Bone marrow (tissue), 2 donors: ENCODE measurements at places on chromosomes 11 and 22.

DNA sequence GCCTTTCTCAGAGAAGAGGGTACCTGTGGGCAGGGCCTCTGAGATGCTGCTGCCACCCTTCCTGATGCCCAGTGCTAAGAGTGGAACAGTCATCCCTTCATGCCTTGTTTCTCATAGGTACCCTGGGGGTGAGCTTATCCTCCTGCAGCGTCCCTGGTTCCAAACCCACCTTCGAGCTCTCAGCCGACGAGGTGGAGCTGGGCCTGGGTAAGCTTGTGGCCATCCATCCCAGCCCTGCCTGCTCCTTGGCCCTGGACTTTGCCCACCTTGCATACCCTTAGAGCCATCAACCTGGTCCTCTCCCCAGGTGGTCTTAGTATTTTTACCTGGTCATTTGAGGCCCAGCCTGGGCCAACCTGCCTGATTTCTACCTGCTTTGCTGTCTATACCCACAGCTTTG, 8.7 kb downstream of the TKFC start:
- DNase-seq = no peak

- no peak for DNase-seq
Observed at GRCh38 chr22:46131151-46131587, 19.2 kb upstream of the PPARA start.

- DNase-seq = peak; percentile 8
Observed at GRCh38 chr11:69915501-69916250, 96.5 kb upstream of the FGF3 start.

DNA sequence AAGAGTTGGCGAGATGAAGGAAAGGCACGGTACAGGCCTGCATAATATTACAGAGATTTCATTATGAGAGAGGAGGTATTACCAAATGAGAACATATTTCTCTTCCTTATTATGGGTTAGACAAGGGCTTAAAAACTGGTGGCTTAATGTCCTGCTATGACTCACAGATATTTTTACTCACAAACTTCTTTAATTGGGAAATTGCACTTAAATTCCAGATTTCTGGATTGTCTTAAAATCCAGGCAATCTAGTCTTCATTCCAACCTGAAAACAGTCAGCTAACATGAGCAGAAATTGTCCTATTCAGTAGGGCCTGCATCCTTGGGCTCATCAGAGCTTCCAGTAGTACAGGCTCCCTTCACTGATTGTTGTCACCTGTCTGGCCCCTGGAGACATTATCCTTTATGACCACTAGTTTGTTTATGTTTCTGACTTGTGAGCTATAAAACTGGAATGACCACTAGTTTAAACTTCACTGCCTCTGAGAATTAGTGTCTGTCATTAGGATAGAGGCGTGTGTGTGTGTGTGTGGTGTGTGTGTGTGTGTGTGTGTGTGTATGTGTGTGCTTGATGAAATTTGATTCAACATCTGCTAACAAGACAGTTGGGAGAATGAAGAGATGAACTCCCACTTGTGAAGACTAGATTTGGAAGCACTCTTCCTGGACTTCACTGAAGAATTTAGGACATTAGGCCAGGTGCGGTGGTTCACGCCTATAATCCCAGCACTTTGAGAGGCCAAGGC, 25.1 kb downstream of the DBX1 start:
- no peak for DNase-seq

- DNase-seq = no peak
Observed at GRCh38 chr22:32722441-32722840, 79.1 kb upstream of the TIMP3 start.

GRCh38 chr11:79592824-79593223, 152.0 kb upstream of the TENM4 start:
- no peak for DNase-seq
